ENCODE measurements at places on chromosomes 1 and 21. TPM values are rescaled to one million over a fixed set of nuclear protein-coding genes. Genes with fewer than 3 reads are reported as not detected.

The KCNQ4 gene
- 0.23 TPM for total RNA-seq

The DISC1 gene
- 13.3 TPM for total RNA-seq

The AQP10 gene
- not detected for total RNA-seq

The KRTAP22-1 gene
- not detected for total RNA-seq

- H3K4me3 ChIP-seq, result no peak overlapping the region
- H3K4me1 ChIP-seq, result no peaks in the 10 kb centered on the region
- H3K27ac ChIP-seq, result no peak overlapping the region
- peaks cover 50% of the 10 kb centered on the region for H3K27me3 ChIP-seq
- no peak for DNase-seq
These were observed 14.6 kb upstream of the RPL5 start for GRCh38 chr1:92817137-92817697.

GRCh38 chr1:240765732-240766363, 153.9 kb upstream of the GREM2 start:
- no peaks in the 10 kb centered on the region for H3K27me3 ChIP-seq
- H3K4me3 ChIP-seq, result no peak overlapping the region
- no peaks in the 10 kb centered on the region for H3K4me1 ChIP-seq
- no peak overlapping the region for H3K27ac ChIP-seq
- DNase-seq, result no peak
- no peaks in the 10 kb centered on the region for H3K36me3 ChIP-seq

GRCh38 chr1:163440090-163440489, 118.3 kb downstream of the NUF2 start:
- no peak overlapping the region for H3K27ac ChIP-seq
- no peak for DNase-seq
- H3K4me1 ChIP-seq, result no peaks in the 10 kb centered on the region
- peaks cover 2% of the 10 kb centered on the region for H3K27me3 ChIP-seq
- no peaks in the 10 kb centered on the region for H3K36me3 ChIP-seq

GRCh38 chr1:47482786-47483185, 44.9 kb downstream of the FOXD2 start:
- H3K36me3 ChIP-seq, result no peaks in the 10 kb centered on the region
- no peak overlapping the region for H3K27ac ChIP-seq
- no peaks in the 10 kb centered on the region for H3K4me1 ChIP-seq
- H3K27me3 ChIP-seq, result peaks cover 6% of the 10 kb centered on the region

GRCh38 chr1:19436716-19437476, 48.4 kb downstream of the CAPZB start:
- no peaks in the 10 kb centered on the region for H3K27me3 ChIP-seq
- DNase-seq, result no peak
- H3K27ac ChIP-seq, result no peak overlapping the region
- peaks cover 82% of the 10 kb centered on the region for H3K4me1 ChIP-seq

DNA sequence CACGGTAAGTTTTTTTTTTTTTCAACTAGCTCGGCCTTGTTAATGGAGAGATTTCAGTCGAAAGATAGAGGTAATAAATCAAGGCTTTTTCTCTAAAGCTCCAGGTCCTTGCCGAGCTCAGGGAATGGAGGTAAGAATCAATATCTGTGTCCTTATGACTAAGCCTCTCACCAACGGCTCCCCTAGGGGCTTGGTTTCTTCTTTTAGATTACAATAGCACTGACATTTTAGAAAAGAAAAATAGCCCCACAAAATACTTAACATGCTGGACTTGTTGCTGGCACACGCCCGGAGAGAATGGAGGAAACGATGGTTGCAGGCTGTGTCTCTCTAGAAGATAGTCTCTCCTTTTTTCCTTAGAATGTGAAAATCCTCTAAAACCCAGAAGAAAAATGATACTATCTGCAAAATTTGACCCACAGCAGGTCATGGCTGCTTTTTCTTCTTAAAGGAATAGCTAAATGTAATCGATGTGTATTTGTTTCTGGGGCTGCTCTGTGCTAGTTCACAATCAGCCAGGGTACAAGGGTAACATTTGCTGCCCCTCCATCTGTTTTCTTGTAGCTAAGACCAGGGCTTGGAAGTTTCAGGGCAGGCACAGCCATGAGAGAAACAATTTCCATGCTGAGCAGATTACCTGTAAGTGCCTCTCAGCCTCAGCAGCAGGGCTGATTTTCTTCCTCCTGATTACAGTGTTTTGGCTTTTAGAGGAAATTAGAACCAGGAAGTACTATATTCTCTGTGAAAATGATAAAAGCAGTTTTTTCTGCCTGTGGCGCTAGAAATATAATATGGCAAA, 86.2 kb upstream of the GNG12 start:
- DNase-seq, result no peak
- no peak overlapping the region for H3K27ac ChIP-seq
- no peaks in the 10 kb centered on the region for H3K4me1 ChIP-seq
- no peak overlapping the region for H3K4me3 ChIP-seq

GRCh38 chr1:47629201-47629600, 191.4 kb downstream of the FOXD2 start:
- no peak overlapping the region for H3K27ac ChIP-seq
- no peak overlapping the region for H3K4me3 ChIP-seq
- H3K36me3 ChIP-seq, result no peaks in the 10 kb centered on the region
- no peaks in the 10 kb centered on the region for H3K4me1 ChIP-seq
- no peak for DNase-seq

DNA sequence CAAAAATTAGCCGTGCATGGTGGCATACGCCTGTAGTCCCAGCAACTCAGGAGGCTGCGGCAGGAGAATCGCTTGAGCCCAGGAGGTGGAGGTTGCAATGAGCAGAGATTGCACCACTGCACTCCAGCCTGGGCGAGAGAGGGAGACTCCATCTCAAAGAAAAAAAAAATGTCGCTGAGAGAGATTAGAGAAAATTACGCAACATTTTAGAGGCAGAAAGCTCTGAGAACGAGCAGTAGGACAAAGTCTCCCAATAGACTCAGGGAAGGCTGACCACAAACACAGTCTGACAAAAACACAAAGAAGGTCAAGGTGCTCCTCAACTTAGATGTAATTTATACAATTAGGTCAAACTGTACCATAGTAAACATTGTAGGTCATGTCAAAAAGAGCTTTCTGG, 367.6 kb upstream of the ZRANB2 start:
- no peak for DNase-seq
- no peaks in the 10 kb centered on the region for H3K27me3 ChIP-seq
- no peak overlapping the region for H3K4me3 ChIP-seq
- no peaks in the 10 kb centered on the region for H3K4me1 ChIP-seq
- H3K36me3 ChIP-seq, result no peaks in the 10 kb centered on the region

GRCh38 chr1:159664247-159664646, 50.1 kb downstream of the CRP start:
- no peaks in the 10 kb centered on the region for H3K36me3 ChIP-seq
- H3K27ac ChIP-seq, result no peak overlapping the region
- H3K4me3 ChIP-seq, result no peak overlapping the region
- no peak for DNase-seq
- peaks cover 7% of the 10 kb centered on the region for H3K27me3 ChIP-seq

- H3K4me1 ChIP-seq, result peaks cover 23% of the 10 kb centered on the region
- DNase-seq, result no peak
- no peaks in the 10 kb centered on the region for H3K36me3 ChIP-seq
- peak overlapping the region; percentile 74 for H3K4me3 ChIP-seq
- H3K27me3 ChIP-seq, result peaks cover 16% of the 10 kb centered on the region
- peak overlapping the region; percentile 64 for H3K27ac ChIP-seq
These were observed 580 bp downstream of the DVL1 start for GRCh38 chr1:1348420-1349255.

DNA sequence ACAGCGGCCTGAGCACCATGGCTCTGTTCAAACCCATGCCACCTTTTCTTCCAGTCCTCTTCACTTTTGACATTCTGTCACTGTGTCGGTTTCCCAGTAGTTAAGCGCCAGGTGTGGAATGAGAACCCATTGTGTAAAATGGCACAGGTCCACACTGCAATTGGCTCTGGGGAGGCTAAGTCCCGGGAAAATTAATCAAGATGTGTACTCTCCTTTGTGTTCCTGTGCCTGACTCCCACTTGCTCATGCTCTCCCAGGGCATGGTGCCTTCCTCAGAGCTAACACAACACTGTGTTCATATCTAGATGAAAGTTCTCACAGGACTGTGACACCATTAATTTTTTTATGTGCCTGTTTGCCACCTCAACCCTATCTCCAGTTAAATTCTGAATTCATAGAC, 59.0 kb upstream of the BTG3 start:
- H3K4me3 ChIP-seq, result no peak overlapping the region
- no peaks in the 10 kb centered on the region for H3K4me1 ChIP-seq
- H3K27me3 ChIP-seq, result peaks cover 5% of the 10 kb centered on the region
- no peaks in the 10 kb centered on the region for H3K36me3 ChIP-seq
- H3K27ac ChIP-seq, result no peak overlapping the region

GRCh38 chr1:182391028-182391361, 595 bp downstream of the GLUL start:
- H3K4me1 ChIP-seq, result peaks cover 50% of the 10 kb centered on the region
- peaks cover 19% of the 10 kb centered on the region for H3K27me3 ChIP-seq
- peaks cover 49% of the 10 kb centered on the region for H3K36me3 ChIP-seq

- no peak overlapping the region for H3K27ac ChIP-seq
- no peak for DNase-seq
- H3K4me3 ChIP-seq, result no peak overlapping the region
- H3K4me1 ChIP-seq, result no peaks in the 10 kb centered on the region
- no peaks in the 10 kb centered on the region for H3K36me3 ChIP-seq
These were observed 10.6 kb upstream of the GIPC2 start for GRCh38 chr1:78035121-78035520.
